ENCODE measurements at places on chromosomes 5 and 9. TPM values are rescaled to one million over a fixed set of nuclear protein-coding genes. Genes with fewer than 3 reads are reported as not detected.
A peak's percentile ranks its signal among the peaks of the same experiment; 100 is the strongest.

Gene GMCL2
- total RNA-seq = not detected

Gene AQP3
- total RNA-seq = 1.9 TPM

Gene PCSK5
- total RNA-seq = 6.2 TPM

Gene CYSTM1
- total RNA-seq = 55.2 TPM

Gene PCDHGA9
- total RNA-seq = 4.4 TPM

Gene PCDHGA7
- 7.6 TPM for total RNA-seq

Gene AJM1
- total RNA-seq = 5.8 TPM

Gene CCNO
- total RNA-seq = not detected

Gene CD180
- total RNA-seq = 0.12 TPM

GRCh38 chr9:127311239-127311741 lies 46.7 kb downstream of the GARNL3 start:
- no peak for DNase-seq

- DNase-seq = no peak
Observed at GRCh38 chr5:142846406-142846805, 76.2 kb downstream of the ARHGAP26 start.

DNA sequence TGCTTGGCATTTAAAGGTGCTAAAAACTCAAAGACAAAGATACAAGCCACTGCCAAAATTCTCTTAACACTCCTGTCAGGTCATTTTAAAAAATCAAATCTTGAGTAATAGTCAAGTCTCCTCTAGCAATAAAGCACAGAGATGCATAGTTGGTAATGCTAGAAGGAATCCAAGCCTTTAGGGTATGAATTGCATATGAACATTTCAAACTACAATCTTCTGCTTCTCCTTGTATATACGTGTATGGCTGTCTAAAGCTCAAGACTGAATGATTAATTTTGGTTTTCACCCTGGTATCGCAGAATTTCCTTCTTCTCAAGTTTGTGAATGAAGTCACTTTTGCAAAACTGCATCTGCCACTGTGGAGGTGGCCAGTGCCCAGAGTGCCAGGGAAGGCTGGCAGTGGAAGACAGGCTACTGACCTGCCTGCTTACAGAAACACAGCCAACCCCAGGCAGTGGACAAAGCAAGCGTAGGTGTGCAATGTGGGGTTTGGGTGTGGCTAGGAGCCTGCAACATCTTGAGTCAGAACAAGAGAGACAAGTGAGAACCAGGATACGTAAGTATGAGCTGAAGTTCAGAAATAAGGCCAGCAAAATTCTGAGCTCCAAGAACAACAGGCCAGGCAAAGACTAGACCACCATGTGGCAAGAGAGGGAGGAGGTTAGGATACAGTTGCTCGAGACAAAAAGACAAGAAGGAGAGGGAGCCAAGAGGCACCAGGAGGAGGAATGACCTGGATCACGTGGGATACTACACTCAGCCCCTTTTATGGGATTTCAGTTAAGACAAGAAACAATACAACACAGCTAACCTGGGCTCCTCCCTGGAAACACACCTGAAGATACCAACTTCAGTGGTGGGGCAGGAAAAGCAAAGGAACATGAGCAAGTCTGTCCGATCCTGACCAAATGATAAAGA lies 22.6 kb downstream of the MYO10 start:
- DNase-seq = no peak

DNA sequence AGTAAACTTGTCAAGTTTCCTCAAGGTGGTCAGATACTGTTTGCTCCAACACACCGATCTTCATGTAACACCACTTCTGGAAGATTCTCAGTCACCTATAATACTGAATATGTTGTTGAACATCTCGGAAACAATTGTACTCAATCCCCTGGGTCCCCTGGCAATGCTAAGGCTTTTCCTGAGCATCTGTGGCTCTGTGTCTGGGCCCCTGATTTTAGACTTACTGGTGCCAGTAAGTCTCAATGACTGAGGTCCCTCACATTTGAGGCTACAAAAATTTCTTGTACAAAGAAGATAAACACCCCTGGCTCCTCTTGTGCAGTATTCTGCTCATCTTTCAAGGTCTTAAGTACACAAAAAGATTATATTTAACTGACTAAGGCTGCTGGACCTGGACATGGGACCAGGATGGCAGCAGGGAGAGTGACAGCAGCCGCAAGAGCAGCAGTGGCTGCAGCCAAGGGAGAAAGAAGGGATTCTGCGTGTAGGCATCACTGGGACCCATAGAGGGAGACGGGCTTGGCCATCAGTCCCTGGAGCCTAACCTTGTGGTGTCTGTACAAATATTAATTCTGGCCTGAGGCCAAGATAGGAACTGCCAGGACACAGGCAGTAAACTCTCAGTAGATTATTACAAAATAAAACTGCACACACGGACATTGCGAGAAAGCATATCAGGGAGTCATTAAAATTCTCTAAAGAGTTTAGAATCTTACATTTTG lies 49.0 kb upstream of the TNPO1 start:
- DNase-seq = no peak

DNA sequence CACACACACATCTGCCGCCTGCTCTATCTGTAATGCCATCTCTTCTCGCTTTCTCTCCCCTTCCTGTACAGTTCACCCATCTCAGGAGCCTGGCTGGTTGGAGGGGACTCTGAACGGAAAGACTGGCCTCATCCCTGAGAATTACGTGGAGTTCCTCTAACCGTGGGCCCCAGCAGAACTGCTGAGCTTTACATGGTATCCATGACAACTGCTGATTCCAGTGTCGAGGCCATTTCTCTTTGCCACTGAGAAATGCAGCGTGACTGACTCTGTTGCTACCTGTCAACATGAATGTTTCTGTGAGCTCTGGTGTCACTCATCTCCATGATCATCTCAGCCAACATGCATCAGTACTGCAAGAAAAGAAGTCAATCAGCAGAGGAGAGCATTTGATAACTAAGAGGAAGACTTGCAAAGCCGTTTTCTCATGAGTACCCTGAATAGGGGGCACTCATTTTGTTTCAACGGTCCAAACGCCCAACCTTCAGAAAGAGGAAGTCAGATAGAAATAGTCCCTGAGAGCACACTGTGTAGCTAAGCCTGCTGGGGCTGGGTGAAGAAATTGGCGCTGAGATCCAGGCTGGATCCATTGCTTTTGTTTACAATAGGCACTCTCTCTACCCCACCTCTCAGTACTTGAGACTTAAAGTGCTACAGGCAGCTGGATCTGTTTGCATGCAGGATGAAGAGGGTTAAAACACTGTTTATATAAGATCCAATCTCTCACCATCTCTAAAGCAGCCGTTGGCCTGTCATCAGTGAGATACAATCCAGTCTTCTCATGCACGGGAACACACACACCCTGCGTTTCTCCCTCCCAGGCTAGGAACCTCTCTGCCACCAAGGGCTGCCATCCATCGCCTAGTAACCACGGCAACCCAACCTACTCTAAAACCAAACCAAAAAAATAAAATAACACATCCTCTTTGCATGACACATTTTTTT lies 180.9 kb downstream of the NR3C1 start:
- no peak for DNase-seq

- DNase-seq = no peak
Observed at GRCh38 chr5:44774279-44774880, 34.4 kb upstream of the MRPS30 start.

- DNase-seq = no peak
Observed at GRCh38 chr5:87599778-87600177, 187.0 kb upstream of the CCNH start.

DNA sequence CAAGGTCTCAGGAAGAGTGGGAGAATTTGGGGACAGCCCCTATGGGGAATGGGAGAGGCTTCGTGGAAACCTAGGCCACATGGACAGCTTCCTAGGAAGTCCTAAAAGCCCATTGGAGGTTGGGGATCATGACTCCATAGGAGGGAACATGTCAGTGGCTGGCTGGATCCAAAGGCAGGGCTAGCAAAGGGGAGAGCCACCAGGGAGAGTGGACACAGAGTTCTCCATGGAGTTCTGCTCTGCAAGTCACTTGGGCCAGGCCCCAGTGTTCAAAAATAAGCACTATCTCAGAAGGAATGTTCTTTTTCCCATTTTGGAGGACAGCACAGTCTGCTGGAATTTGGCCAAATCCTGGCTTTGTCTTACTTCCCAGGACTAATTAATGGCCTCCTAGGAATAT lies 140.6 kb upstream of the RAD23B start:
- DNase-seq = no peak

- no peak for DNase-seq
Observed at GRCh38 chr5:4862500-4862899, 277.6 kb upstream of the ADAMTS16 start.

DNA sequence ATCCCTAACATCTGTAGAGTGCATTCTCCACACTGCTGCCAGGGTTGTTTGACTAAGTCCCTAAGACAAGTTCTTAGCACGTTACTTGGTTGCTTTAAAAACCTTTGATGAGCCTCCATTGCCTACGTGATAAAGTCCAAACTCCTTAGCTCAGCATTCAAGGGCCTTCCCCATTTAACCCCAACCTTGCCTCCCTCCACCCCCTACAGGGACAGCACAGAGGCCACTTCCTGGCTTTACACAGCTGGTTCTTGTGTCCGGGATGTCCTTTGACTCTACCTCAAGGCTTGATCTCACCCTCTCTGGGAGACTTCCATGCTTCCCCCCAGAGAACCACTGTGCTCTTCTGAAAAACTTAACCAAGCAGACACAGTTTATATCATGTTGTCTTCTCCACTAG lies 29.4 kb downstream of the FAM240B start:
- no peak for DNase-seq

- peak; percentile 91 for DNase-seq
Observed at GRCh38 chr9:83538172-83538889, at the start of gene FRMD3. TSS of gene FRMD3 (minus strand) at chr9:83538401. CDS start at chr9:83538231, 170 bp downstream.

DNA sequence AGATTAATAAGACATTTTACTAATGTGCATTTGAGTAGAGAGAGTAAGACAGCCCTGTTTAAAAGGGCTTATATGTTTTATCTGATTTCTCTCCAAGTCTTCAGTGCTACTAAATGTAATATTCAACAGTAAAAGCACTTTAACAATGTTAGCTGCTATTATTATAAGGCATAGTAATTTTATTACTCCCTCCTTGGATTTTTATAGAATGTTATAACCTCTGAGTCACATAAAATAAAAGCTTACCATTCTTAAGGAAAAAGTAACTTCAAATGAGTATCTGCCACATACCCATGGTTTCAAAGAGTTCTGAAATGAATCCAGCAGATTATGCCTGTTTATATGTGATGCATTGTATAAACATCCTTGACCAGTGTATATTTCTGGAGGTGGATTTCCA lies 19.0 kb downstream of the SPDL1 start:
- no peak for DNase-seq

DNA sequence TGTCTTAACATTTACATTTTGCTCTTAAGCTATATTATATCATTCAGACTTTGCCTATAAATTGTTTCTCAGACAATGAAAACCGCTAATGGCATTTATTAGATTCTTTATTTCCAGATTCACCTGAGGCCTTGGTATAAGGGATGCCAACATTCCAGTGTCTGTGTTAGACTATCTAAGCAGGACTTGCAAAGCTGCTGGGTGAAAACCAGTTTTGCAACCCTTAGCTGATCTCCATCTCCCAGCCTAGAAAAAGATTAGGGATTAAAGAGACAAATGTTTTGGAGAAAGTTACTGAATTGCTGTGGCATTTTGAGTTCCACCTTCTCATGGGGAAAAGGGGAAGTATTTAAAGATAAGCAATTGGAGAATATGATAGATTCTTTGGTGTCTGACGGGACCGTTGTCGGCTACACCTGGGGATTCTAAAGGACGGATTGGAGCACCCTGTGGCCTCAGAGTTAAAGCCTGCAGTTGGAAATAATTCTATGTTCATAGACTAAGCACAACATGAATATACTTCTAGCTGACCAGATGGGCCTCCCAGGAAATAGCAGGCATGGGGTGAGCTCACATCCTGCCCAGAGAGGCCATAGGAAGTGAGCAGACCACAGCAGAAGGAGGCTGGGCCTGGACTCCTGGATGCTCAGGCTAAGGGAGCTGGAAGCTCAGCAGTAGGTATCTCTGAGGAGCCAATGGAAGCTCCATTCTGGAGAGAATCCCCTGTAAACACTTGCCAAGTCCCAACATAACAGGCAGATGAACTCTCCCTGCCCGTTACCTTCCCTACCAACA lies 21.8 kb downstream of the ENTREP1 start:
- DNase-seq = no peak

- DNase-seq = no peak
Observed at GRCh38 chr5:81761270-81761669, 10.4 kb upstream of the SSBP2 start.

- no peak for DNase-seq
Observed at GRCh38 chr5:3430691-3431090, 164.9 kb upstream of the IRX1 start.

DNA sequence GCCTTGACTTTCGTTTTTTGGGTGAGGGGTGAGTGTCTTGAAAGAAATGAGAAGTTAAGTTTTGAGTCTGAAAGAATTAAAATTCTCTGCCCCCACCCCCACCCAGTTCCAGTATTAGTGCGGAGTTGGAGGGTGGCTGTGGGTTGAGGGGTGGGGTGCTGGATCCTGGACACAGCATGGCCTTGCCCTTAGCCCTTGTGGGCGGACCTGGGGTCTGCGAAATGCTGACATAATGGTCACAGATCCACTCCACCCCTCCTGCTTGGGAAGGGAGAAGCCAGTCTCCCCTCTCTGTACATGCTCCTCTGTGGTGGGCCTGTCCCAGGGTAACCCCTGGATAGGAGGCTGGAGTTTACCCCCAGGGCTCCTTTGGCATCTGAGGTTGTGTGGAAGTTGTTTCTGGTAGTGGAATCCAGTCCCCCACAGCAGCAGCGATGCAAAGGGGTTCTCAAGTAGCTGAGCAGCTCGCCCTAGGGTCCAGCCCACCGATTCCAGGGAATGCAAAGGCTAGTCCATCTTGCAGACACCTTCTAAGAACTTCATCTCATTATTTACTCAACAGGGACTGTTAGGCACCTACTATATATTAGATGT lies 42.8 kb upstream of the TCF7 start:
- DNase-seq = no peak

DNA sequence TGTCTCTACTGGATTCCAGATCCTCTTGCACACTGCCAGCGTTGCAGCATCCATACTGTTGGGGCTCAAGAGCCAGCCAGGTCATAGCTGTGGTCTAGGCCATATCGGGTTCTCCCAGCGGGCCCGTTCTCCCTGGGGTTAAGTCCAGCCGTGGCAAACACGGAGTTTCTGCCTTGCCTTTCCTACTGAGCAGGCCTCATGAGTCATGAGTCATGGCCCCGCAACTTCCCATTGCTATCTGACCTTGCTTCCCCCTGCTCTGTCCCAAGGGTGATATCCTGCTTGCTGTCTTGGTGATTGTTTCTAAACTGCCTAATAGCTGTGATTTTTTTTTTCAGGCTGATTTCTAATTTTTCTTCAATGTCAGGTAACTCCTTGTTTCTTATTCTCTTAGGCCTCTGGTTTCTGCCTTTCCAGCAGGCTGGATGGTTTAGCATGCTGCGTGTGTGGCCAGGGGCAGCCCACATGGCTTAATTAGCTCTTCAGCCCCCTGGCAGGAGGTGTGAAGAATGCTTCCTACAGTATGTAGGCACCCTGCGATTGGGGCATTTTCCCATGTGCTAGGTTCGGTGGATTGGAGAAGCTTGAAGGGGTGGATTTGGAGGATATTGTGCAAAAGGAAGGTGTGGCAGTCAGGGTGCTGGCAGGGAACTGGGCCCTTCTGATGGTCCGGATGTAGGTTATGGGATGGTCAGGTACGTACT lies 18.7 kb downstream of the DAPK1 start:
- DNase-seq = peak; percentile 53
